ENCODE measurements at places on chromosomes 12 and 14.
A peak's percentile ranks its signal among the peaks of the same experiment; 100 is the strongest.

DNA sequence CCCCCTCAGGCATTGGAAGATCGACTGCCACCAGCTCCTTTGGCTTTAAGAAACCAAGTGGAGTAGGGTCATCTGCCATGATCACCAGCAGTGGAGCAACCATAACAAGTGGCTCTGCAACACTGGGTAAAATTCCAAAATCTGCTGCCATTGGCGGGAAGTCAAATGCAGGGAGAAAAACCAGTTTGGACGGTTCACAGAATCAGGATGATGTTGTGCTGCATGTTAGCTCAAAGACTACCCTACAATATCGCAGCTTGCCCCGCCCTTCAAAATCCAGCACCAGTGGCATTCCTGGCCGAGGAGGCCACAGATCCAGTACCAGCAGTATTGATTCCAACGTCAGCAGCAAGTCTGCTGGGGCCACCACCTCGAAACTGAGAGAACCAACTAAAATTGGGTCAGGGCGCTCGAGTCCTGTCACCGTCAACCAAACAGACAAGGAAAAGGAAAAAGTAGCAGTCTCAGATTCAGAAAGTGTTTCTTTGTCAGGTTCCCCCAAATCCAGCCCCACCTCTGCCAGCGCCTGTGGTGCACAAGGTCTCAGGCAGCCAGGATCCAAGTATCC lies 288.7 kb downstream of the NAV3 start:
- no peak for DNase-seq

GRCh38 chr14:31937730-31938346 lies 139.3 kb upstream of the ARHGAP5 start:
- peak; percentile 47 for DNase-seq

DNA sequence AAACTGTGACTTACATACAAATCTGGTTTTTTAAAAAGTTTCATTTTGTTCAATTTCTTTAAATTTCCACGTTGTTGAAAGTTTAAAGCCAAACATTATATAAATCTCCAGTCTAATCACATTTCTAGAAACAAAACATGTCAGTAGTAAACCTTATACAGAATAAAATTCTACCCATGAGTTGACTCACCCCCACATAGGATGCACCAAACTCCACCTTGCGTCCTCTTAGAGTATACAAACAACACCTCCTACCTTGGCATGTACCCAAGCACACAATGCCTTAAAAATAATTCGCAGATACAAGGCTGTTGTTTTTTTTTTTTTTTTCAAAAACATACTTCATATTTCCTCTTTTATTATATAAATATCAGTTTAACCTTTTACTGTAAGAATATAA lies 3.3 kb downstream of the FBXL14 start:
- DNase-seq, result no peak

DNA sequence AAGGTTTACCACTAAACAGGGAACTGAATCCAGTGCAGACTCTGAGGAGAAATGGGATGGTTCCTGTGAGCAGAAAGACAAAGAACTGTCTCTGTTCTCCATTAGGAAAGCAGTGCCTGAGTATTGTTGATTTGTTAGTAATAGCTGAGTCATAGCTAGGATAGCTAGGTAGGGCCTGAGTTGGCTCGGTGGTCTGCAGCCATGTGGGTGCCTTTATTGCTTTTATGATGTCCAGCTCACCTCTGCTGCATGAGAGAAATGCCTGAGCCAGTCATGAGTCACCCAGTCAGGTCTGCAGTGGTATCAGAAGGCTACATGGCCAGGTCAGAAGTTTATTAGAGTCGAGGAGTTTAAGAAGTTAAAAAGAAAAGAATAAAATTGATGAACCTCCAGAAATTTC lies 24.2 kb downstream of the TRHDE start:
- no peak for DNase-seq

- no peak for DNase-seq
Observed at GRCh38 chr12:98999559-98999958, 354.5 kb downstream of the APAF1 start.

DNA sequence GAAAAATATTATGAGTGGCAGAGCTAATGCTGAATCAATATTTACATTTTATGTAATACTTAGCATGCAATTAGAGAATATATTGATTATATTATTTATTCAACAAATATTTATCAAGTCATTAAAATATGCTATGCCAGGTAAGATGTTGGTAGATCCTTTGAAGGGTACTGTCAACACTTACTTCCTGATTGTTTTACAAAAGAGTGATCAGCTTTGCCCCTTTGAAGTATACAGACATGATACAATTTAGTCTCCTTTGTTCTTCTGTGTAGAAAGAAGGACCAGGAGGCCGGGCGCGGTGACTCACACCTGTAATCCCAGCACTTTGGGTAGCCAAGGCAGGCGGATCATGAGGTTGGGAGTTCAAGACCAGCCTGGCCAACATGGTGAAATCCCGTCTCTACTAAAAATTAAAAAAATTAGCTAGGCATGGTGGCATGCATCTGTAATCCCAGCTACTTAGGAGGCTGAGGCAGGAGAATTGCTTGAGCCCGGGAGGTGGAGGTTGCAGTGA lies 73.9 kb upstream of the IFNG-AS1 start:
- no peak for DNase-seq

DNA sequence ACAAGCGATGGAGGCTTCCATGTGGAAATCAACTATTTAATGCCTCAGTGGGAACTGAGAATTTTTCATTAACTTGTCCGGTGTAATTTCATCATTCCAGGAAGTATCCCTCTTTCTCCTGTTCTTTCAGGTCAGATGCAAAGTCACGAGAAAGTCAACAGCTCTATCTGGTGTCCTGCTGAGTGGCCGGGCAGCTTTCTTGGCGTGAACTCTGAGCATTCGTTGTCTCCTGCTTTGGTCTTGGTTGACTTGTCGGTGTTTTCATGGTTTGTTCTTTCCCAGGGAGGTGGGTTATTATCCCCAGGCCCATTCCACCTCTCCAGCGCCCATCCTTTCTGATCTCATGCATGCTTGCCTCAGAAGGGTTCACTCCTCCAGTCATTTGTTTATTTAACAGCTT lies 149.1 kb downstream of the GLT1D1 start:
- DNase-seq, result no peak

DNA sequence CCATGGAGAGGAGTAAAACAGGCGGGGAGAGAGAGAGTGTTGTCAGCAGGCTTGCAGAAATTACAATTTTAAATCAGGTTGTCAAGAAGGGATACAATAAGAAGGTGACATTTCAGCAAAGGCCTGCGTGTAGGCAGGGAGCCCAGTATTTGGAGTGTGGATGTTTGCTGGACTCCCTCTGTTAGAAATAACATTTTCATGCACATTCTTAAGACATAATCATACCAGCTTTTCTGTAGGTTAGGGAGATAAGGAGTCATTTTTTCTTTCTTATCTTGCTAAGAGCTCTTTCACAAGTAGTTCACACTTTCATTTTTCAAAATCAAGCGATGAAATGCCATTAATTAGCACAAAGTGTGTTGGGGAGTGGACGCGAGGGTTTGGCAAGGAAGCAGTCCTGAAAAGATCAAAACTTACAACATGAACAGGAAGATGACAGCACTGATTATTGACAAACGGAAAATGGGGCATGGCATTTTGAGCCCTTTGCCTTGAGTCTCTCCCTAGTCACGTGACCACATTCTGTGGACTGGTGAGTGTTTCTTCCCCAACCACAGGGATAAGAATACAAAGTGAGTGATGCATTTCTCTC lies 160.2 kb downstream of the DAD1 start:
- no peak for DNase-seq

DNA sequence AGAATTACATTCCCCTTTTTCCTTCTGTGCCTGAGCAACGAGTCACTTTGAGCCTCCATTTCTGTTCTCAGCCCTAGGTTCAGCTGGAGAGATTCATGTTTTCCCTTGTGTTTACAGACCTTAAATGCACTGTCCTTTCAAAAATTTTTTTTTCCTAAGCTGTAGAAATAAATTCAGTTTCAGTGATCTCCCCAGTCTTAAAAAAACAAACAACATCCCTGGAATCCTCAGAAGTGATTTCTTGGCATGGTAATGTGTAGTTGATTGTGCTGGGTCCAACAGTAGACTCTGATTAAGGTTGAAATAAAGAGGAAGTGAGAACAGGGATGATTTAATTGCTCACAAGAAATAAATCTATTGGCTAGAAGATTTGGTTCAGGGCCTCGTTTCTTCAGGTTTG lies 89.3 kb downstream of the NTN4 start:
- no peak for DNase-seq

DNA sequence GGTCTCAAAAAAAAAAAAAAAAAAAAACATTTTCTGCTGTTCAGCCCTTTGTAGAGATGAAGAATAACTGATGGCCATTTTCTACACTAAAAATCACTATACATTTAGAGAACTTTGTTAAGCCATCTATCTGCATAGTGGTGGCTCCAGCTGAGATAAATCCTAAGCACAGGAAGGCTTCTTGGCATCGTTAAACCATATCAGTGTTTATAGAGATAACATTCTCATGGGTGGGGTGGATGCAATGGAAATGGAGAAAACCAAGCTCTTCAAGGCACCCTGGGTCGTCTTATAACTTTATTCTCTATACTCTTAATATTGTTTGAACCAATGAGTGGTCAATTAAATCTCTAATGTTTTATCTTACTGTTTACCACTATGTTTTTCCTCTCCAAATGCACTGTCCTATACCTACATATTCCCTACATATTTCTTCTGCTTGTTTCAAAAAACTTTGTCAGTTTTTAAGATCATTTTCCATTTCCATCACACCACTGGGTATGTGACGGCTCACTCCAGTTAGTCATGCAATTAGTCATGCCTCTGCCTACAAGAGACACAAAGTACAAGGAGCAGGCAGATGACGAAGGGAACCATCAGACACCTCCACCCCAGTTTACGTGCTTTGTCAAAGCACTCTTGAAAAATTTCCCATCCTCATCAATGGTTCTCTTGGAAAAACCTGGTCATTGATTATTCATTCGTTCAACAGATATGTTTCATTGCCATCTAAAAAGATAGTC lies 119.3 kb upstream of the OVCH1 start:
- no peak for DNase-seq

DNA sequence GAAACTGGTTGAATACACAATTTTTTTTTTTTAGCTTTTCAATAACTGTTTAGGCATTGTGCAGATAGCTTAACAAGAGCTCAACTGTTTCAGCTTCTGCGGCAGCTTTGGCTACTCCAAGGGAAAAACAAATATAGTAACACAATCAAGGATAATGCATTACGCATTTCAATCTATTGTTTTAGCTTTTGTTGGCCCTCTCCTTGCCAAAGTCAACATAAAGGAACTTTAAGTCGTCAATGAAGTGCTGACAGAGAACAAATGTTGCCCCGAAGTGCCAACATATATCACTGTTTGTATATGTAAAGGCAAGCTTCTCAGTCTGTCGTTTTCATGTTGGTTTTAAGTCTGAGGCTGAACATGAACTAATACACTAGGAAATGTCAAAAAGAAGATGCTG lies 1087.4 kb upstream of the FLRT2 start:
- DNase-seq, result no peak
